ENCODE measurements at places on chromosomes 3 and 15.

DNA sequence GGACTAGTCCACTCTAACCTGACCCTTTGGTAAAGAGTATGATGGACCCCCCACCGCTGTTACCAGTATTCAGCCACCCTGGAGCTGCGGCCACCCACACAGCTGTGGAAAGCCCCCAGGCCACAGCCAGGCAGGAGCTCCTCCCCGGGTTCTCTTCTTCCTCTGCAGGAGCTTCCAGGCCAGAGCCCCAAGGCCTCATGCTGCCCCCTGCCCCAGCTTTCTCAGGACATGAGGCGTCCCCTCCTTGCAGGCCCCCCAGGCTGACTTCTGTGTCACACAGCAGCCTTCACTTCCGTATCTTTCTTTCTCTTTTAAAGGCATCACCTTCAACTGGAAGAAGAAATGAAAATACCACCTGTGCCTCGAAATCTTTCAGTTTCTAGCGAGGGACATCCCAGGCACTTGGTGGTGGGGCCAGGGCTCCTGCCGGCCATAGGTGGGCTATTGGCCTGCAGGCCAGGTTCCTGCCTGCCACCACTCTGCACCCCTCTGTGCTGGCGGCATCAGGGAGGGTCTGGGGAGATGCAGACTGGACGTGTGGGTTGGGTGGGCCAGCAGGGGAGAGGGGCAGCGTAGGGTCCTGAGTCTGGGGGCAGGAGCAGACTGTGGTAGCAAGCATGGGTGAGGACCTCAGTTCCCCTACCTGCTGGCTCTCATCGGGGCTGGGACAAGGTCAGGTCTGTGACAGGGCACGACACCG lies 19.9 kb downstream of the KLF13 start:
- no peak for DNase-seq

- no peak for DNase-seq
These were observed 3.9 kb upstream of the ACAN start for GRCh38 chr15:88799341-88799740.

- no peak for DNase-seq
These were observed 268.5 kb downstream of the CD47 start for GRCh38 chr3:107822308-107822707.

DNA sequence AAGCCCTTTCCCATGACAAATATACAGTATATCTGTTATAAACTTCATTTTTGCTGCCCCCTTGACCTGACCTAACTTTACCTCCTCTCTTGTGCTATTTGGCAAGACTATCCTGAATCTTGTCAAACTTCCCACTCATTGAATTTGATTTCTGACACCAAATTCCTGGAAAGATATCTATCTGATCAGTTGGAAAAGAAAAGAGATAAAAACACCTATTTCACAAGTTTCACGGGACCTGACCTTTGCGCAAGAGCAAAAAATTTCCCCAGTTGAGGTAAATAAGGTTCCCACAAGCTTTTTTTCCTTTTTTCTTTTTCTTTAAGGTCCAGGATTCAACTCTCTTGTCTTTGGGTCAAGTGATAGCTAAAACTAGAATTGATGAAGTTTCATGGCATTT lies 189.2 kb upstream of the LPP start:
- DNase-seq, result no peak

GRCh38 chr15:47924381-47924780 lies 196.4 kb upstream of the SLC24A5 start:
- DNase-seq, result no peak

GRCh38 chr3:96877510-96877909 lies 63.1 kb downstream of the EPHA6 start:
- DNase-seq, result no peak

GRCh38 chr3:73557986-73558726 lies 66.6 kb downstream of the PDZRN3 start:
- no peak for DNase-seq

GRCh38 chr3:63817225-63817624 lies 1.9 kb upstream of the C3orf49 start:
- no peak for DNase-seq

- DNase-seq, result no peak
These were observed 13.7 kb upstream of the TPRG1 start for GRCh38 chr3:189158034-189158433.

Measured in NCI-H2107 (cell line).